Sciatic nerve (tissue), 2 donors: ENCODE measurements at places on chromosomes 11 and 22. TPM values are rescaled to one million over a fixed set of nuclear protein-coding genes. Genes with fewer than 3 reads are reported as not detected.

DNA sequence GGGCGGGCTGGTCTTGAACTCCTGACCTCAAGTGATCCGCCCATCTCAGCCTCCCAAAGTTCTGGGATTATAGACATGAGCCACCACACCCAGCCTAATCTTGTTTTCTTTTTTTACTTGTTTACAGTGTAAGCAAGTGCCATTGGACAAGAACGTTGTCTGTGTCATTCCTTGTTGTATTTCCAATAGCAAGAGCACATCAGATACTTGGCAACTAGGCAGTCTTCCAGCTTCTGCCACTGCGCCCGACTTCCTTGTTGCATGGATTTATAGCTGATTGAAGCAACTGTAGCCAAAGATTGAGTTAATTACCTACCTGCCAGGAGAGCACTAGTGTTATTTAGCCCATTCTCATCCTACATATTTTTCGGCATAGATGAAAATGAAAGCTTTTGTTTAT lies 3.1 kb upstream of the SGSM3 start:
- DNase-seq, result no peak

GRCh38 chr11:57370251-57370650 lies 10.7 kb downstream of the PRG3 start:
- no peak for DNase-seq

DNA sequence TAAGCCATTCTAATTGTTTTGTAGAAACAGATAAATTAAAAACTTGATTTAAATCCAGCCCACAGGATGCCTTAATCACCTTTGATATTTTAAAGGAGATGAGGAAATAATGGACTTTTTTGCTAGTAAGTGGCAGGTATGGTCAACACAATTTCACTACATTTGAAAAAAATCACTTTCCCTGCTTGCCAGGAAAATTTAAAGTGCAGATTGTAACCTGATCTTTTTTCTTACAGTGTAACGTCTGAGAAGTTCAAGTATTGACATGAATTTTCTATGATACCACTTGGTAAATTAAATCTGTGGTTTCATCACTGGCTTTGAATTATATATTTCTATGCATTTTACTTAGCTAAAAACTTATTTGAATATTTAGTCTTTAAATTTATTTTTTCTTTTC lies 65.3 kb downstream of the ARHGEF12 start:
- no peak for DNase-seq

- no peak for DNase-seq
Observed at GRCh38 chr11:14317659-14318325, 41.2 kb downstream of the RRAS2 start.

GRCh38 chr22:30873661-30874060 lies 94.9 kb downstream of the MORC2 start:
- DNase-seq, result no peak

DNA sequence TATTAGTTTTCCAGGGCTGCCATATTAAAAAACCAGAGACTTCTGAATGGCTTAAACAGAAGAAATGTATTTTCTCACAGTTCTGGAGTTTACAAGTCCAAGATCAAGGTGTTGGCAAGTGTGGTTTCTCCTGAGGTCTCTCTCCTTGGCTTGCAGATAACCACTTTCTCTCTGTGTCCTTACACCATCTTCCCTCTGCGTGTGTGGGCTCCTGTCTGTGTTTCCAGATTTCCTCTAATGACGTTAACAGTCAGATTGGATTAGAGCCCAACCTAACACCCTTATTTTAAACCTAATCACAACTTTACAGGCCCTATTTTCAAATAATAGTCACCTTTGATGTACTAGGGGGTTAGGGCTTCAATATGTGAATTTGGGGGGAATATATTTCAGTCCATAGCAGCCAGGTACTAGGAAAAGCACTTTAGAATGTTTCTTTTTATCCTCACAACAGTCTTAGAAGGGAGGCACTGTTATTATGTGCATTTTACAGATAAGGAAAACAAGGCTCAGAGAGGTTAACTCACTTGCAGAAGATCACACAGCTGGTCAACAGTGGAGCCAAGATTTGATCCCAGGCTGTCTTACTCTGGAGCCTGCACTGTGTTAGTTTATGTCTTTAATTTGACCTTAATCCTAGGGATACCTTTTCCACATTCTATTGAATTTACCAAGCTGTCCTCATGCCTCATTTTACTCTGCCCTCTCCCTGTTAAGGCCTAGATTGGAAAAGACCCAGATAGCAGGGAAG lies 116.4 kb upstream of the CRYBB3 start:
- no peak for DNase-seq

DNA sequence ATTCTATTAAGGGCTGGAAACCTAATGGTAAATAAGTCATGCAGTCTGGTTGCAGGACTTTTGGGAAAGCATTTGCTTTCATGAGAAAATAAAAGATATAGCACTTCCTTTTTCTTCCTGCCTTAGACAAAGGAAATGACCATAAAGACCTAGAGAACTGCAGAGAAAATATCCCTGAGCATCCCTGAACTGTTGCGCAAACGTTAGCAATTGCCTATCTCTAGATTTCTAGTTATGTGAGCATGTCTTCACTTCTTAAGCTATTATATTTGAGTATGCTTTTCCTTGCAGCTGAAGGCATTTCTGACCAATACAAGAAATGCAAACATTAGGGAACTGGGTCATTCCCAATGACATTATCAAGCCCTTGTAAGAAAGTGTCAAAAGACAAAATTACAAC lies 110.6 kb downstream of the KIF18A start:
- DNase-seq, result no peak

- no peak for DNase-seq
Observed at GRCh38 chr11:104624021-104624420, 274.2 kb downstream of the CASP12 start.

- DNase-seq, result no peak
Observed at GRCh38 chr11:65378928-65379638, 3.4 kb downstream of the SLC25A45 start.

DNA sequence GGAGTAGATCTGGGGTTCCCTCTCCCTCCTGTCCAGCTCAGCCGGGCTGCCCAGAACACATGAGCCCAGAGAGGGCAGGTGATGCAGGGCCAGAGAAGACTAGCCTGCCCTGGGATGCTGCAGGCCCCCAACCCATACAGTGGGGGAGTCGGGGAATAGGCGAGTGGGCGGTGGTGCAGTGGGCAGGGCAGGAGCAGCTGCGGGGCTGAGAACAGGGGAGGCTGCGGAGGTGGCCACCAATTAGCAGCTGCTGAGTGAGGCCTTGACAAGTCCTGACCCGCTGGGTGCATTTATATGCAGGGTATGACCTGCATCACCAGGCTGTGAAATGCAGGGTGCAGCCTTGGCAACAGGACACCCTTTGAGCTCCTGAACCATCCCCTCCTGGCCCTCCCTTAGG lies 43.1 kb downstream of the NFAM1 start:
- DNase-seq, result no peak

DNA sequence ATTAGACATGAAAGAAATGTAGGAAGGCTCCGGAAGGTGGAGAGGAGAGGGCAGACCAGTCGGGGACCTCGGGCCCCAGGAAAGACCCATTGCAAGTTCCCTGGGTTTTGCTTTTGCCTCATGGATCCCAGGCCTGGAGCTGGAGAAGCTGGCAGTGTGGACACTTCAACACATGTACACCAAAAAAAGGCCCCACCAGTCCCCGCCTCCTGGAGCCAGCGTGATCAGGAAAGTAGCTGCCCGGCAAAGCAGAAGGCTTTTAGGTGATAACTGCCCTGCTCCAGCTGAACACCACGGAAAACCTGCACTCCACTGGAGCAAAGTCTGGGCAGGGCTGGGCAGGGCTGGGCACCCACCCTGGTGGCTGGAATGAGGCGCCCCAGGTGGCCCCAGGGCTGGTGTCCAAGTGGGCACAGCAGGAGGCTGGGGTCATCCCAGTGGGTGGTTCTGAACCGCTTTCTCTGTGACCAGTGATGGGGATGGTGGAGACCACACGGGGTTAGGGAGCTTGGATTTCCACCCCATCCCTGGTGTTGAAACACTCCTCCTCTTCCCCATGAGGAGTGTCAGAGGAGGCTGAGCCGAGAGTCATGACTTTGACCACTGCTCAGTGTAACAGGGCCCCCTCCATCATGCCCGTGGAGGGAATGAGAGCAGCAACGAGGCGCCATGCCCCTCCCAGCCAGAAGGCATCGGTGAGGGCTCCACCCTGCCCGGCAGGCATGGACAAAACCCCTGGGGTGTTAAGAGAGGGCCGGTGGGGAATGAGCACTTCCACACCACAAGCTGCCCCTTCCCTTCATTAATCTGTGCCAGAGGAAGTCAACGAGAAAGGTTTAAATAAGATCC lies 16.9 kb upstream of the MUC5AC start:
- no peak for DNase-seq

GRCh38 chr22:20244691-20245576 lies 23.2 kb downstream of the RTN4R start:
- DNase-seq, result no peak

DNA sequence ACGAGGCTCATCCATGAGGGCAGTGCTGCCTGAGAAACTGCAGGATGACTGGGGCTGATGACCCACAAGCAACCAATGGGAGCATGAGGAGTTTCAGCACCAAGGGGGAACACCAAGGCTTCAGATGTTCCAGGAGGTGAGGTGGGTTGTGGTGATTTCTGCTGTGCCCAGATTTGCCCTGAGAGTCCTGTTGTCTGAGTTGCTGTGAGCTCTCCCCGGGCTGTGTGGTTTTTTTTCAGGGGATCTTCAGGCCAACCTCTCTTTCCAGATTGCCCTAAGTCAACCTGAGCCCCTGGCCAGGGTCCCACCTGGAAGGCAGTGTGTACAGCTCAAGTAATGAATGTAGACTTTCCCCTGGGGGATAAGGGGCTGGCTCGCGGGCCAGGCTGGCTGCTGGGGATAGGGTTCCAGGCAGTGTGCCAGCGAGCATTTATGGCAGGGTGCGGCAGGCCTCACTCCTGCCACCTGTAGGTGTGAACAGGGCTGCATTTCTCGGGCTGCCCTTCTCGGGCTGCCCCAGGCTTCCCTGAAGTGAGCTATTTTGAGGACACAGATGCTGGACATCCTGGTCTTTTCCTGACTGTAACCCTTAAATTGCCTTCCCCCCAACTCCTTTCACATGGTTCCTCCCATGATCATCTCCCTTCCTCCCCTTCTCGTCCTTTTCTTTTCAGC lies 9.8 kb downstream of the SLC22A6 start:
- DNase-seq, result peak; percentile 59

DNA sequence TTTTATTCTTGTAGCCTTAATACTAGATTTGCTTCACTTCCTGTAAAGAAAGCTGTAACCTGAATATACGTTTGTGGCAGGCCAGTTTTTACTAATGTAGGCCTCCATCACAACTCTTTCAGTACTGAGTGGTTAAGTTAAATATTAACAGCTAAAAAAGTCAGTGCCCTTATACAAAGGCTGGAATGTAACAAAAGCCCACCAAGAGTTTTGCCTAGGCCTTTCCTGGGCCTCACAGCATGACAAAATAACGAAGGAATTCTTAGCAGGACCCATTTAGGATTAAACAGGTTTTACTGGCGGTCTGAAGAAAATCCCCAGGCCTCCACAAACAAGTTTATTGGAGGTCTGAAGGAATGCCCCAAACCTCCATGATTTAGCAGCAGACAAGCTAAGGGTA lies 43.7 kb downstream of the PIWIL3 start:
- DNase-seq, result no peak

- DNase-seq, result no peak
Observed at GRCh38 chr11:1514336-1515061, 27.9 kb upstream of the MOB2 start.

HEPHL1 gene
- total RNA-seq, result not detected

PLXNB2 gene
- 160 TPM for total RNA-seq

ACCS gene
- 71.6 TPM for total RNA-seq

ANO5 gene
- 1.2 TPM for total RNA-seq

NRGN gene
- total RNA-seq, result 6.2 TPM

GPR83 gene
- total RNA-seq, result 0.62 TPM
